ENCODE measurements at places on chromosomes 13 and 19.
A peak's percentile ranks its signal among the peaks of the same experiment; 100 is the strongest.

DNA sequence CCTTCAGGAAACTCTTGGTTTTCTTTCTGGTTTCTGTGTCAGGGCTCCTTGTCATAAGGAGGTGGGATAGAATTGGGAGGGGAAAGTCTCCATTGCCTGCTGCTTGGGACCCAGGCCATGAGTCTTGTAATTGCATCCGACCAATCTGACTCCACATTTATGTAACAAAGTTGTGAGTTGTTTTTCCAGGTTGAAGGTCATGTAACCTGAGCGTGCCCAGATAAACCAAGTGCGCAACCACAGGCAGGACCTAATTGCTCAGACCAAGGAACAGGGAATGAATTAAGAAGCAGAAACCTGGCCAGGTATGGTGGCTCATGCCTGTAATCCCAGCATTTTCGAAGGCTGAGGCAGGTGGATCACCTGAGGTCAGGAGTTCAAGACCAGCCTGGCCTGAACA is 17.8 kb downstream of the RASL11A start:
- DNase-seq: no peak

DNA sequence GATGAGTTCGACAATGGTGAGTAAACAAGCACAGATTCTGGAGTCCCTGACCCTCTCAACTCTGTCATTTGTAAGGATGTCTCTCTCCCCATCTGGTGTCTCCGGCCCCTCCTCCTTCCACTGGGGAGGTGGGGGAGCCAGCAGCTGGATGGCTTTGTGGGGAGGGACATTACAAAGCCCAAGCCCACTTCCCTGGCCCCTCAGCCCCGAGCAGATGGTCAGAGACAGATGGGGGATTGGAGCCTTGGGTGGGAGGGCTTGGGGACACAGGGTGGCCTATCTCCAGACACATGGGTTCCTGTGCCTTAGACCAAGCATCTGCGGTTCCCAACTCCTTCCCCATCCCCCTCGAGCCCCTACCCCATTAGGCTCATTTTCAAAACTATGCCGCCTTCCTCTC is 2.5 kb downstream of the TIMM50 start:
- no peak for DNase-seq

- DNase-seq: no peak
These were observed 176.8 kb downstream of the ZNF737 start for GRCh38 chr19:20388706-20389225.

- DNase-seq: peak; percentile 93
These were observed 4.5 kb downstream of the BCL3 start for GRCh38 chr19:44752816-44753625.

GRCh38 chr19:1888385-1888784 is 3.1 kb upstream of the ABHD17A start:
- no peak for DNase-seq

DNA sequence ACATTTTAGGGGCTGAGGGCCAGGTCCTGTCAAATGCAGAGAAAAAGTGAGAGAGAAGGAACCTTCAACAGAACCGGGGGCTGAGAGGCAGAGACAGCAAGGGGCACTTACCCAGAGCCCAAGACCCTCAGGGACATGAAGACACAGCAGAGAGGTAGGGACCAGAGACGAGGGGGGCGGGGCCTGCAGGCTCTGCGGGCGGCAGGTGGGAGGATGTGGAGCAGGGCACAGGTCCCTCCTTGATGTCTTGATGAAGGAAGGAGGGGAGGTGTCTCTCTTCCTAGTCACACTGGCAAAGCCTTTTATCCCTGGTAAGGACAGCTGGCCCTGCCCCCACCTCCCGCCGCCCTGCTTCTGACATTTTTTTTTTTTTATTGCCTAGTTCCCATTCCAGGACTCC is at the start of gene KLK14:
KLK14 (minus strand) TSS at position 277 of the 400 bp plus-strand sequence; CDS start at position 4, 273 bp downstream.
- DNase-seq: no peak

- no peak for DNase-seq
These were observed 131.3 kb downstream of the SLC7A1 start for GRCh38 chr13:29464105-29464679.

DNA sequence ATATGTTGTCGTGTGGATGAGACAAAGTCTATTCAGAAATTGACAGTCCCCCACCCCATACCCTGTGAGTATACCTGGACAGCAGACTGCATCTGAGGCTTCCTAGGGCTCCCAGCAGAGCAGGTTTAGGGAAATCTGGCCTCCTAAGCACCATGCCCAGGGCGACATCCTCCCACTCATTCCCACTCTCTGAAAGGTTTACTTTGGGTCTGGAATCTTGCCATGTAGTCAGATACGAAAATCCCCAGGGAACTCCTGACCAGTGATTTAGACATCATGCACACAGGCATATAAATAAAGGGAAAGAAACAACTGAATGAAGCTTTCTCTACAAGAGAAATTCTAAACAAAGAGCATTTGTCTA is 717 bp upstream of the NALCN start:
- no peak for DNase-seq

GRCh38 chr19:53991224-53992113 is at the start of gene CACNG6:
Gene CACNG6, plus strand, starts transcription at chr19:53991637. Its CDS starts 1,241 bp downstream, at chr19:53992878.
- no peak for DNase-seq

- DNase-seq: no peak
These were observed 1288.9 kb upstream of the SLC10A2 start for GRCh38 chr13:104355041-104355670.

GRCh38 chr13:111247552-111247951 is 72.9 kb upstream of the TEX29 start:
- no peak for DNase-seq

DNA sequence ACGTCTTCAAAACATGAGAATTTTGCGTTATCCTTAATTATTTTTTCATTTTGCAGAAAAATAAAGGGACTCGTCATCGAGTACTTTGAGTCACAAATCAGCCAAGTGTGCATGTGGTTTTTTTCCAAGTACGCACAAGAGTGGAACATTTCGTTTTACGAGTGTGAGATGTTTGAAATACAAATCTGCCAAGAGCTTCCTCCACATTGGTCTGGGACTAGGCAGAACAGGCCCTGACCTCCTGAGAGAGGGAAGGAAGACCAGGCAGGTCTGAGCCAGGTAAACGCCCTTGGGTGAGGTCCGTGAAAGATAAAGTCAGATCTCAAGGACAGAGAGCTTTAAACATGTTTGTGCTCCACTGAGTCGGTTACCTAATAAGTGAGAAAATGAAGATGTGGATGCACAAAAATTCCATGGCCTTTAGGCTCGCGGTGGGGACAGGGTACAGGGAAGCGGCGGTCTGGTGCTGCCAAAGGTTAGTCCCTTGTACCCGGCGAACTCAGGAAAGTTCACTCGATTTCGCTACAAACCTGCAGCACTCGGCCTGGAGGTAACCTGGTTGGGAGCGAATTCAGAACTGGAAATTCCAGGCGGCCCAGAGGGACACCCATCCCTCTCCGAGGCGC is 473 bp upstream of the ITM2B start:
- no peak for DNase-seq

GRCh38 chr13:107819071-107819470 is 396.3 kb downstream of the LIG4 start:
- no peak for DNase-seq

GRCh38 chr13:22047082-22047784 is 376.4 kb downstream of the FGF9 start:
- no peak for DNase-seq

DNA sequence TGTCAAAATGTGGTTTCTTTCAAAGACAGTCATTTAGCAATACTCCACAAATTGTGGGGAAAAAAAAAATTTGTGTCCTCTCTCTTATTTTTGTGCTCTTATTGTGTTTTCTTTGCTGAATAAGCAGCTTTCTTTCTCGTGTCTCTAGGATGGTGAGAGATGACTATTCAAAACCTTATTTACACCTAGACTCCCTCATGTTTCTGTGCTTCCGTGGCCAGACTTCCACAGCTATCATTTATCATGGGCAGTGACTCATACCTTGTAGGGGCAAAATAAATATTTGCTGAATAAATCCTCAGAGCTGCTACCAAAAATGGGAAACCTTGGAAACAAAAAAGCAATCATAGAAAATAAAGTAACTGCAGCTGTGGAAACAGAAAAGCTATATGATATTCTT is 204.9 kb upstream of the MIR17HG start:
- no peak for DNase-seq

Measured in activated CD4-positive, alpha-beta T cell treated with anti-CD3 and anti-CD28 coated beads, Interleukin-2, amount 50 U/mL, for 48 hours (primary cell).